ENCODE measurements at places on chromosomes 2 and 18.

GRCh38 chr2:222296911-222297599, 1.7 kb downstream of the PAX3 start:
- DNase-seq, result no peak

DNA sequence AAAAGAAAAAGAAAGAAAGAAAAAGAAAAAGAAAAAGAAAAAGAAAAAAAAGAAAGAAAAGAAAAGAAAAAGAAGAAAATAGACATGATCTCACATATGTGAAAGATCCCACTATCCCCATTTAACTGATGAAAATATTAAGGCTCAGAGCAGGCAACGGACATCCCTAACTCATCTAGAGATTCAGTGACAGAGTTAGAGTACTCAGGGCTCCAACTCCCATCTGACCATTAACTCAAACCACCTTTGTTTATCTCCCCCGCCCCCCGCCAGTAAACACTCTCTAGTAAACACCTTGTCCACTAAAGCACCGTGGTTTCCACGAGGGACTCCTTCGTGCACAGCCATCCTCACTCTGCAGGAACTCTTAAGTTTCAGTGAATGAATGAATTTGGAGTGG, 142.9 kb downstream of the TGIF1 start:
- no peak for DNase-seq

- DNase-seq, result no peak
Measured at GRCh38 chr2:27832396-27832795, 57.8 kb downstream of the RBKS start.

- no peak for DNase-seq
Measured at GRCh38 chr2:55810622-55811020, 113.0 kb downstream of the EFEMP1 start.

GRCh38 chr2:158317642-158318041, 138.9 kb downstream of the CCDC148 start:
- no peak for DNase-seq

DNA sequence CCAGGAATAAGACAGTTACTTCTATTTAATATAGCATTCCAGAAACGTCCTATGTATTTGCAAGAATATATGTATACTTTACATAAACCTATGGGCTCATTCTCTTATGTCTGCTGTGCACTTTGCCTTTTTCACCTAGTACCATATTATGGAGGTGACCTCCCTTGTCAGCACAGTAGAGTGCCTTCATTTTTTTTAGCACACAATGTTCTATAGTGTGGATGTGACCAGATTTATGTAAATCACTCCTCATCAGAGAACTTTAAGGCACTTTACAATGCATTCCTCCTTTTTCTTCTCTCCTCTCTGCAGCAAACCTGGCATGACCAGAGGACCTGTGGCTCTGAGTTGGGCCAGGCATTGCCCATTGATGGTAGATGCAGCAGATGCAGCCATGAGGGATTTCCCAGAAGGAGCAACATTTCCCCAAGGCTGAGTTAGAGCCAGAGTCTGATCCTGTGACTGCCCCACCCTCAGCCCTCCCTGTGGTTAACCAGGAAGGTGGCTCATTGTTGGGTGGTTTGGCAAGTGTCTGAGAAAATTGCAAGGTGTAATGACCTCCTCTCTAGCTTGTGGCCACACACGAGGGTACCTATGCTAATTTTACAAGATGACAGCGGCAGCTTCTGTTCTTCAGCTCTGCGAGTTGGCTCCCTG, 76.5 kb upstream of the DLX2 start:
- no peak for DNase-seq

DNA sequence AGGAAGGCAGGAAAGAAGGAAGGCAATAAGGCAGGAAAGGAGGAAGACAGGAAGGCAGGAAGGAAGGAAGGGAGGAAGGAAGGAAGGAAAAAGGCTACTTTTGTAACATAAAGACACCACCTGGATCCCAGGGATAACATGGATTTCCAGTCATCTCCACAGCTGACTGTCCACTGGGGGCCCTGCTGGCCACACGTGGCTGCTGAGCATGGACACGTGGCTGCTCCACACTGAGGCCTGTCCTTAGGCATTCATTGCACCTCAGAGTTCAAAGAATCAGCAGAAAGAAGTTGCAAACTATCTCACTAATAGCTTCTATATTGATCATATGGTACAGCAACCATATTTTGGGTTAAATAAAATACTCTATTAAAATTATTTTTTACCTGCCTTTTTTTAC, 130.2 kb upstream of the SALL3 start:
- DNase-seq, result no peak

GRCh38 chr2:113117541-113118262, 9.7 kb upstream of the IL1RN start:
- DNase-seq, result no peak

- no peak for DNase-seq
Measured at GRCh38 chr2:153197402-153198386, 280.9 kb downstream of the RPRM start.

DNA sequence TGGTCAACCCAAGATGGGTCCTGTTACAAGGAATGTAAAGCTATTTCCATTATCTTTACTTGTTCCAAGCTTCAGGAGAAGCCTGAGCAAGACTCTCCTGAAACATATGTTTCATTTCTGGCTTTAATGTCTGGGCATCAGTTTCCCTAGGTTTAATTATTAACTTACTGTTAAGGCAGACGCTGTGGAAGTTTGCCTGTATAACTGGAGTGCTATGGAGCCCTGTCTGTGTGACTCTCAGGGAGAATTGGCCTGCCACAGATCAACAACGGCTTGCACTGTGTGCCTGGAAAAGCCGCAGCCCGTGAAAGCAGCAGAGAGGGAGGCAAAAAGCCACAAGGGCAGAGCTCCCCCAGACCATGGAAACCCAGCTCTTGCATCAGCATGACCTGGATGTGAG, 22.1 kb upstream of the LONRF2 start:
- no peak for DNase-seq

DNA sequence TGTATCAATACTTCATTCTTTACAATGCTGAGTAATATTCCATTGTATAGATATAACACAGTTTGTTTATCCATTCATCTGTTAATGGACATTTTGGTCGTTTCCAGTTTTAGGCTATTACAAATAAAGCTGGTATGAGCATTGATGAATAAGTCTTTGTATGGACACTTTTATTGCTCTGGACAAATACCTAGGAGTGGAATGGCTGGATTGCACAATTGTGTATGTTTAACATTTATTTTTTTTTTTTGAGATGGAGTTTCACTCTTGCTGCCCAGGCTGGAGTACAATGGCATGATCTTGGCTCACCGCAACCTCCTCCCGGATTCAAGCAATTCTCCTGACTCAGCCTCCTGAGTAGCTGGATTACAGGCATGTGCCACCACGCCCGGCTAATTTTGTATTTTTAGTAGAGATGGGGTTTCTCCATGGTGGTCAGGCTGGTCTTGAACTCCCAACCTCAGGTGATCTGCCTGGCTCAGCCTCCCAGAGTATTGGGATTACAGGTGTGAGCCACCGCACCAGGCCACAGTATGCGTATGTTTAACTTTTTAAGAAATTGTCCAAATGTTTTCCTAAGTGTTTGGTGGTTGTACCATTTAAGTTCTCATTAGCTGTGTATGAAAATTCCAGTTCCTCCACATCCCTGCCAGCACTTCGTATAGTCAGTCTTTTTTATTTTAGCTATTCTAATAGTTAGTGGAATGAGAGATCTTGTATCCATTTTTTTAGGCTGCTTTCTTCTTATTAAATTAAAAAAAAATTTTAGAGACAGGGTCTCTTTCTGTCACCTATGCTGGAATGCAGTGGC, 194.9 kb upstream of the HAAO start:
- no peak for DNase-seq

DNA sequence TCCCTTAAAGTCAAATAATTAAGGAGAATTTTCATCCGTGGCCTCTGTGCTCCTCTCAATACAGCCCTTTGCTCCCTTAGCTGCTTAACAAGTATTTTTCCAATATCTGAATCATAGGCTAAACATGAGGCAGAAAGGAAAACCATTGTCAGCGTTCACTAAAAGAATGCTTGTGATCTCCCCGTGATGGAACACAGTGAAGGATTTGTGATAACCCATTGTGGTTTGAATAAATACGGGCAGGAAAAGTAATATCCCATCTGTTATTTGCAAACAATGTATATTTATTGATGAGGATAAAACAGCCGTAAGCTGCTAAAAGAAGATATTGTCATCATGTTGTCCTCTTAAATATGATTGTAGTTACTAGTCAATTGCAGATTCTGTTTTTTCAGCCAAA, 258.1 kb downstream of the NAPG start:
- no peak for DNase-seq

GRCh38 chr2:178265851-178266250, 71.5 kb downstream of the OSBPL6 start:
- DNase-seq, result no peak

- DNase-seq, result no peak
Measured at GRCh38 chr2:19114754-19115231, 243.6 kb downstream of the OSR1 start.

Measured in CD4-positive, alpha-beta T cell treated with Interleukin-6 at 100 ng/mL for 8 hours (primary cell).